ENCODE measurements at places on chromosomes 4 and X.

DNA sequence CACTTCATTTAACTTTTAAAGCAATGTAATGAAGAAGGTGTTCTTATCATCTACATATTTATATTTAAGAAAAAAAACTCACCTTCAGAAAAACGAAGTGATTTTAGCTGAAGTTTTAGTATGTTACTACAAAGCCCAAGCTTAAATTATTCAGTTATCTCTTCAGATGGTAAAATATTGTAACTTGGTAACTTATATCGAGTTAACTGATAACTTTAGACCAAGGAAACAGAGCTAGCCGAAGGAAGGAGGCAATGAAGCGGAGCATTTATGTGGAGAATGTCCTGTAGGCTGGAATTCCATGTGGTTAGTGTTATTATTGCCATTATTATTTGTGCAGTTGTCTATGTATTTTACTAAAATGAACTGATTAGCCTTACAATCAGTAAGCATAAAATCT, 1102.1 kb upstream of the LCORL start:
- no peak for DNase-seq

GRCh38 chr4:169941141-169941540, 85.1 kb downstream of the MFAP3L start:
- no peak for DNase-seq

DNA sequence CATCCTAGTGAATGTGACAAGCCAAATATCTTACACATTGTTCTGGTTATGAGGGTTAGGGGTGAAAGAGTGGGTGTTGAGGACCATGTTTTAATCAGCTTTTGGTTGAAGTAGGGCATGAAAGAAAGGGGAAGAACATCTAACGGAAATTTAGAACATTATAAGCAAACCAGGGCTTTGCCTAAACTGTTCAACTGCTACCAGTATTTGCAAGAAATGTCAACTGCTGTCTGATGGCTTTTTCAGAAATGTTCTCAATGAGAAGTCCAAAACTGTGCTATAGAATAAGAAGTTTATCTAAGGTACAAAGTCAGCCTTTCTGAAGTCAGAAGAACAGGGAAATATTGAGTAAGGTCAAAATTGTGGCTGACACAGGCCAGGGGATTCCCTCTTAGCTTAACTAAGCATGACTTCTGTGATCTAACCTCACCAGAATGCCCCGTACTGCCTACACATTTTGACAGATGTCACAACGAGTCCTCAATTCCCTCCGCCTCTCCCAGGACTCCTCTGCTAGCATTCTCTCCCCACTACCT, 67.1 kb downstream of the DTHD1 start:
- DNase-seq, result no peak

GRCh38 chr4:48841045-48841827, 10.3 kb downstream of the OCIAD1 start:
- no peak for DNase-seq

GRCh38 chr4:123363729-123364128, 32.9 kb upstream of the SPRY1 start:
- no peak for DNase-seq

- no peak for DNase-seq
These were observed 129.5 kb downstream of the TSPAN5 start for GRCh38 chr4:98528882-98529281.

- DNase-seq, result no peak
These were observed 54.6 kb upstream of the MCF2 start for GRCh38 chrX:139762400-139763183.

DNA sequence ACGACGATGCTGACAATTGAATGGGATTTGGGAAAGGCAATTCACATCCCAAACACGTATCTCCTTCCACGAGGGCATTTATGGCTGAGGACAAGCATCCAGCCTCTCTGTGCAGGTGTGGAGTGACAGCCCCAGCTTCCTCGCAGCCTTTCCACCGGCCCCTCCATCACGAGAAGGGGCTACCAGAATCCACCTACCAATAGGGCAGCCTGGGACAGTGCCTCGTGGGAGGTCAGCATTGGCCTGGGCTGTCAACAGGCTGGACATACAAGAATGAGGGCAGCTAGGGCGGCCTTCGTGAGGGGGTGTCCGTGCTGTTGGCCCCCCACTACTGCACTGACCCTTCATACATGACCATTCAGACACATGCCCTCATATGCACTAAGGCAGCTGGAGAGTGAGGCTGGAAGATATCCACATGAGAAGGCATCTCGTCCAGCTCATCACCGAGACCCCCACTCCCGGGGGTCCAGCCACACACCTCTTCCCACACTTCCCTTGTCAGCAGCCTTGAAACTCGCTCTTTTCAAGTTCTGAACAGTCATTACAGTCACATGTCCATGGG, 81.0 kb upstream of the ADRA2C start:
- no peak for DNase-seq

- no peak for DNase-seq
These were observed 71.9 kb upstream of the MAGEB10 start for GRCh38 chrX:27735914-27736313.

DNA sequence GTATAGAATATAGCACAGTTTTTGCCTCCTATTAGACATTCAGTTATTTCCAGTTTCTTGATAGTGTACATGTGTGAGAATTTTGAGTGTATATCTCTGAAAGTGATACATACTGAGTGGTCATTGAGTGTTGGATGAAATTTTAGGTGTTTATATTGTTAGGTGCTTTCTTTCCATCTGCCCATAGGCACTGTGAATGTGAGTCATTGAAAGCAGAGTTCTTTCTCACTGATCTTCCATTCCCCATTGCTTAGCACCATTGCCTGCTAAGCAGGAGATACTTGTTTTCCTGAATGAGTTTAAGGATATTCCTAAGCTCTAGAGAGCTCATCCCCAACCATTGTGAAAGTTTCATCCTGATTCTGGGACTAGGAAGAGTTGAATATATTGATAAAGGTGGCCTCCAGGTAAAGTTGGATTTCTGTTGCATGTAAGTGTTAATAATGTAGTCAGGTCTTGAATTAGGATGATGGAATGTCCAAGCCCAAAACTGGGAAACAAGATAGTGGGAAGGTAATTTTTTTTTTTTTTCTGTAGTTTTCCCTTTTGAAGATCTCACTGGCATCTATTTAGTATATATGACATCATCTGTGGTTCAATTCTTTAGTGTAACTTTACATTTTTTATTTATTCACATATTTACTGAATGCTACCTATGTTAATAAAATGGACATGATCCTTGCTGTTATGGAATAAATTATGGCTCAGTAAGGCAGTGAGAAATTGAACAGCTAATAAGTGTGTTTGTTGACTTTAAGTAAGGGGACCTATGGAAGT, 22.1 kb downstream of the UBE2K start:
- no peak for DNase-seq

DNA sequence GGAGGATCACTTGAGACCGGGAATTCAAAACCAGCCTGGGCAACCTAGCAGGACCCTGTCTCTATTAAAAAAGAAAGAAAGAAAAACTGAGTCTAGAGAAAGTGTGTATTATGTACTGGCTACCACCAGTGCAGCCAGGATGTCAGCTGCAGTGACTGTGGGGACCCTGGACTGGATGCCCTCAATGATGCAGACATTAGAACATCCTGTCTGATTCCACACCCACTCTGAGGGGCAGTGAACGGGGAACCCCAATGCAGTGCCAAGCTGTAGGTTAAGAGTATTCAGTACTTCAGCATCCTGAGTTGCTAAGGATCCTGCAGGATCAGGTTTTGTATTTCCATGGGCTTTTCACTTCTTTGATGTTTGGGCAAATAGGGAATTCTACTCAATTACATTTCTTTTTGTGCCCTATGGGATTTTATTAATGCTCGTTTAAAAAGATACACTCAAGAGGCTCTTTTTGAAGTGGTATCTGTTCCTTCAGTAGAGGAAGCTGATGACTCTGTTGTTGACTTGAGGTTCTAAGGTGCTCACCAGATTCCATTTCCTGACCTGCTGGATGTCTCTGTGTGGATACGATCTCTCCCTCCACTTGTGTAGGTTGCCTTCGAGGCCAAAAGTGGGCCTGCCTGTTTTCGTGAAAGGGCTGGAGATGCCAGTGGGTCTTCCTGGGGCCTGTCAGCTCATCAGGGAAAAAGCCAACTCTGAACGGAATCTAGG, 85.9 kb upstream of the CLCN4 start:
- no peak for DNase-seq

- DNase-seq, result no peak
These were observed 13.2 kb downstream of the RTL8B start for GRCh38 chrX:135009057-135009610.

- DNase-seq, result no peak
These were observed 340.1 kb downstream of the GPAT3 start for GRCh38 chr4:83876047-83876446.

- DNase-seq, result no peak
These were observed 101.7 kb downstream of the GATB start for GRCh38 chr4:151658959-151659600.

DNA sequence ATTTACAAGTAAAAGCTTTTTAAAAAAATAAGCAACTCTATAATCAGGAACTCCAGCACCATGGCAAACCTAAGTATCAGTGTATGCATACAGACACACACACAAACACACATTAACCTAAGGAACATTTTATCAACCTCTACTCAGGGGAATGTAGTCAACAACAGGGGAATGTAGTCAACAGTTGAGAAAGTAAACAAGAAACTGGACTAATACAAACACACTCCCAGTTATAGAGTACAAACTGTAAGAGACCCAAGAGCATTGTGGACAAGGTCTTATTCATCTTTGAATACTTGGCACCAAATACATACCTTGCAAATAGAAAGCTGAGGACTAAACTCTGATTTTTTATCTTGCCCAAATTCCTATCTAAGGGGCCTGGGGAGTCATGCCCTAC, 36.2 kb downstream of the PAPSS1 start:
- DNase-seq, result no peak

DNA sequence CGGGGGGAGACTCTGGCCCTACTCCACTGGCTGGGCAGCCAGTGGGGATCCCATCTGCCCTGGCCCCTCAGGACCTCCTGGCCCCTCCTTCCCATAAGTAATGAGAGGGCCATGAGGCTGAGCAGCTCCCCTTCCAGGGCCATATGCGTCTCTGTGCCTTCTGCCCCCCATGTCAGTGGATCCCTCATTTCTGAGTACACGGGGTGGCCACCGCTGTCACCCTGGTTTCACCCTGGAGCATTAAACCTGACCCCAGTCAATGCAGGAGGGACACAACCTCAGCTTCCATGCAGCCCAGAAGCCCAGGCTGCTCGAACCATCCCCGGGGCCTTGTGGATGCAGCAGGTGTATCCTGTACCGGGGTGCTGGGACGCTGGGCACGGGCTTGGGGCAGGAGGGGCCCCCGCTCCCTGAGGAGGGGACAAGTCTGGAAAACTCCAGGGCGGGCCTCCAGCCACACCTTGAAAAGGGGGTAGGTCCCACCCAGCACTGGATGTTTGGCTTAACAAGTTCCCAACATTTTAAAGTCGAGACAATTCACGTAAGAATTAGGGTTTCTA, 24.2 kb downstream of the ATP5ME start:
- DNase-seq, result no peak

DNA sequence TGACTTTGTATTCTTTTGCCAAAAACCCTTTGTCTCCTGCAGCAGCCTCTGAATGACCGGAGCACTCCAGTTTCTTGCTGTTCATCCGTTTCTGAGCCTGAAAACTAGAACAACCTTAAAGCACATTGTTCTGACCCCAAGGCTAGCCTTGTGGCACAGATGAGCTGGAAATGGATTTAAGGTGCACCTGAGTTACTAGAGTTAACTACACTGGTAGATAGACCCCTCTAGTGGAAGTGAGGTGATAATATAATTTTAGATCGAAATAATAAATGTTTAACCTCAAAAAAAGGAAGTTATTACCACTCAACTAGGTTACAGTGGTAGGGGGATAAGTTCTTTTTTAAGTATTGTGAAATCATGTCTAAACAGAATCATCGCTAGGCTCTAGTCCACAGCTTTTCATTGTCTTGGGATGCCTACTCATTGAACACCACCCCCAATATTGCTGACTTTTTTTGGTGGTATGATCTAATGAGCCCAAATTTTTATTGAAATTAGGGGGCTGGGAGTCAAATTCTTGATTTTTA, 2.7 kb downstream of the PLS3 start:
- no peak for DNase-seq

DNA sequence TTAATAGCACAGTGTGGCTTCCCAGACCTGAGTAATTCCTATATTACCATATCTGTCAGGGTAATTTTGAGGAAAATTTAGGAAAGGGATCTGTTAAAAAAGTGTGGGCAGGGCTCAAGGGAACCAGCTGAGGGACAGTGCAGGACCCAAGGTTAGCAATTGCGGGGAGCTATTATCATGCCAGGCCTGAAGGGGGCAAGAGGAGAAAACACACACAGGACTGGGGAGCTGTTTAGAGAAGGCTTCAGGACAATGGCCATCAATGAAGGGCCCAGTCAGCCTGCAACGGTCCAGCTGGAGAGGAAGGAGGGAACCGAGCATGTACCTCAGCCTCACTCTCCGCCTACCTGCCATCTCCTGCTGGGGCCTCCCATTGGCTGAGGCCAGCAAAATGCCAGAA, 19.0 kb upstream of the NHS start:
- DNase-seq, result no peak

DNA sequence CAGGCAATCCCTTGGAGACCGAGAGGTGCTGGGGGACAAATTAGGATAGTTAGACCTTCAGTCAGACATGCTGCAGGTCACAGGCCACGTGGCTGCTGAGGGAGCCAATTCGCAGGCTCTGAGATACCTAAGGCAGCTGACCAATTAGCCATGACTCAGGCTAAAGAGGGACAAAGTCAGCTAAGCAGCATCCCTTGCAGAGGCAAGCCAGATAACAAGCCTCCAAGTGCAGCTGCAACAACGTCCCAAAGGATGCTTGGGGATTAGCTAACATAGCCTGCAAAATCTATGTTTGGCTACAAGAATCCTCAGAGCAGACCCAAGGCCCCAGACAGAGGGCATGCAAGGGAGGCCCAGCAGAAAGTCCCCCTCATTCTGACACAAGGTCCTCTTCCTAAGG, 93.5 kb downstream of the SEL1L3 start:
- no peak for DNase-seq

- DNase-seq, result no peak
These were observed 49.8 kb upstream of the PRPS2 start for GRCh38 chrX:12741416-12741815.

DNA sequence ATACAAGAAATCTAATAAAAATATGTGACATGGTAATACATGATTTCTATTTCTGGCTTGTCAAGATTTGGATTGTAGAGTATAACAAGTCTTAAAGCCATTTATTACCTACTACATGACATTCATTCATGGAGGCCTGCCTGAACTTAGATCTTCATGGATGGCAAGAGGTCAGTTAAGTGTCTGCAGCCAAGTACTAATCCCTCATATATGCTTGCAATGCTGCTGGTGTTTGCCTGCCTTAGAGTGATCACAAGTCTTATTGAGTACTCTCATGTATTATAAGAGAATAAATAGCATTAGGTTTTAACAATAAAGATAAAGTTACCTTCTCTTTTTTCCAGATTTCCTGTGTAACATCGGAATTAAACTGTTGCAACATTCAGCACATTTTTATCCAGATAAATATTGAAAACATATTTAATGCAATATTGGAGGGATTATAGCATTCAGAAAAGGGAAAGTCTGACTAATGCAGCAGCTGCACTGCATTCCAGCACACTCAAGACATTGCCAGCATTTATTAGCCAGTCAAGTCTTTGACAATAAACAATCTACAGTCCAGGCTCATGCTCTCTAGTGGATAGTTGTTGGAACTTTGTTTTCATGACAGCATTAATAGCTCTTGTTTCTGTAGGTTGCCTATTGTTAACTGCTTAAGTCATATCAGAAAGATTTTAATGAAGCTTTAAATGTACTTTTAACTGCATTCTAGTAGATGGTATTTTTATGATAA, 737.1 kb downstream of the FAT4 start:
- no peak for DNase-seq

- no peak for DNase-seq
These were observed 9.6 kb downstream of the ZAR1 start for GRCh38 chr4:48499551-48500066.

GRCh38 chr4:79623021-79623870, 215.2 kb upstream of the GK2 start:
- DNase-seq, result no peak

Data from caudate nucleus (tissue), 63 donors.